ENCODE measurements at places on chromosomes 5 and 9.

DNA sequence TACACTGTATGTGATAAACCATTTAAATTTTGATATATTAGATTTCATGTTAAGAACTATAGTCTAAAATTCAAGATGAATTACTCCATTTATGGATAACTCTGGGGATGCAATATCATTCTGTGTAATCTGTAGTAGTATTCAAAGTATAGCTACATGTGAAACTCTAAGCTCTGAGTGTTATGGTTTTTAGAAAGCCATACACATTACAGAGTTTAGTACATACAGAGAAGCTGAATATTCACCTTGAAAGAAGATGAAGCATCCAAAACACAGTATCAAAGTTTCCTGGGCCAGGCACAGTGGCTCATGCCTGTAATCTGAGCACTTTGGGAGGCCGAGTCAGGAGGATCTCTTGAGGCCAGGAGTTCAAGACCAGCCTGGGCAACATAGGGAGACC is 25.0 kb downstream of the ABHD17B start:
- H3K4me1 ChIP-seq = no peaks in the 10 kb centered on the region
- H3K27ac ChIP-seq = no peak overlapping the region
- H3K4me3 ChIP-seq = no peak overlapping the region
- peaks cover 7% of the 10 kb centered on the region for H3K36me3 ChIP-seq
- H3K27me3 ChIP-seq = no peaks in the 10 kb centered on the region

DNA sequence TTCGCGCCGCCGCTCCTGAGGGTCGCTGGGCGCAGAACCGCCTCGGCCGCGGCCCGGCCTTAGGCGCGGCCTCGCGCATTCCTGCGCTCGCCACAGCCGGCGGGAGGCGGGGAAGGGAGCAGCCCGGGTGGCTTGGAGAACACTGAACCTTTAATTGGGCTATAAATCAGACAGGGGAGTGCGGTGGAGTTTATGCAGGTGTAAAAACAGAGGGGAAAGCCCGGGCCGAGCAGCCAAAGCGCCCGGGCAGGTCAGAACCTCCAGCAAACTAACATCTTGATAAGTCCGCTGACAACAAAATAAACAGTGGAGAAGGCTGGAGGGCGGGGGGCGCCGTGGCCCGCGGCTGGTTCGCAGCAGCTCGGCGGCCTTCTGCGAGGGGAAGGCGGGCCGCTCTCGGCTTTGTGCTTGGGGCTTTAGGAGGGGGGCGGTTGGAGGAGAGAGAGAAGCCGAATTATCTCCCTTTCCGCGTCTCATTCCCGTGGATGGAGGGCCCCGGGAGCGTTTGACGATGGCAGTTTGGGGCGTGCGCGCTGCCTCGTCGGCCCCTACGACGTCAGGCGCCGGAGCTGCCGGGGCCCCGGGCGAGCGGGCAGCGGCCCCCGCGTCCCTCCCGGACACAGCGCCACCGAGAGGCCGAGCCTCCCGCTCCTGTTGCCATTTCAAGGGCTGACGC is 11.3 kb downstream of the FOXD1 start:
- H3K4me3 ChIP-seq = no peak overlapping the region
- peaks cover 20% of the 10 kb centered on the region for H3K4me1 ChIP-seq
- H3K36me3 ChIP-seq = no peaks in the 10 kb centered on the region
- peaks cover 99% of the 10 kb centered on the region for H3K27me3 ChIP-seq

- ATAC-seq = no peak
- H3K36me3 ChIP-seq = no peaks in the 10 kb centered on the region
- H3K27me3 ChIP-seq = no peaks in the 10 kb centered on the region
- no peaks in the 10 kb centered on the region for H3K4me1 ChIP-seq
- H3K27ac ChIP-seq = no peak overlapping the region
These were observed 19.1 kb downstream of the FAM81B start for GRCh38 chr5:95410279-95410678.

GRCh38 chr5:164431634-164432304 is 926.4 kb downstream of the MAT2B start:
- no peak overlapping the region for H3K4me3 ChIP-seq
- ATAC-seq = no peak

DNA sequence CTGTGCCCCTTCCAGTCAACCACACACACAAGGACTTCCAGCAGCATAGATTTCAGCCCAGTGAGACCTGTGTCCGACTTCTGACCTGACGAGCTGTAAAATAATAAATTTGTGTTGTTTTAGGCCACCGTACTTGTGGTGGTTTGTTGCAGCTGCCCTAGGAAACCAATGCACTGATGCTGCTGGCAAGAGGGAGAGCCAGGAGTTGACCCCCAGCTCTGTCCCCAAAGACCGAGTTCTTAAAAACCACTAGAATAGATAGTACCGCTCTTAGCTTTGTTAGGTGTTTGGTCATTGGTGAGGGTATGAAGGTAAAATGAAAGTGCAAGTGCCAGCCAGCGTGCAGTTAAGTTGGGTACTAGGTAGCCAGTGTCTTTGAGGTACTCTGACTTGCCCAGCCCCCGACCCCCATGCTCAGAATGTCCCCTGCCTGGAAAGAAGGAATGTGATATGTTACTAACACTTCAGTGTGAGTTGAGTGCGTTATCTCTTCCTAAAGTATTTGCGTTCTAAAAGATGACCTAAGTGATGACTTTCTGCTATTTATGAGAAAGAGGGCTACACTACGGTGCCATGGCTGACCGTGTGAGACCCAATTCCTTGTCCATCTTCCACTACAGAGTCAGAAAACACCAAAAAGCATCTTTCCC is 185.6 kb downstream of the AOPEP start:
- H3K27ac ChIP-seq = peak overlapping the region; percentile 28
- peaks cover 39% of the 10 kb centered on the region for H3K4me1 ChIP-seq
- H3K36me3 ChIP-seq = no peaks in the 10 kb centered on the region
- H3K4me3 ChIP-seq = no peak overlapping the region

GRCh38 chr5:2169430-2169808 is 286.7 kb upstream of the IRX4 start:
- ATAC-seq = no peak
- H3K4me3 ChIP-seq = no peak overlapping the region
- no peaks in the 10 kb centered on the region for H3K4me1 ChIP-seq
- no peaks in the 10 kb centered on the region for H3K36me3 ChIP-seq
- H3K27ac ChIP-seq = no peak overlapping the region
